ENCODE measurements at places on chromosomes 6 and 20.

DNA sequence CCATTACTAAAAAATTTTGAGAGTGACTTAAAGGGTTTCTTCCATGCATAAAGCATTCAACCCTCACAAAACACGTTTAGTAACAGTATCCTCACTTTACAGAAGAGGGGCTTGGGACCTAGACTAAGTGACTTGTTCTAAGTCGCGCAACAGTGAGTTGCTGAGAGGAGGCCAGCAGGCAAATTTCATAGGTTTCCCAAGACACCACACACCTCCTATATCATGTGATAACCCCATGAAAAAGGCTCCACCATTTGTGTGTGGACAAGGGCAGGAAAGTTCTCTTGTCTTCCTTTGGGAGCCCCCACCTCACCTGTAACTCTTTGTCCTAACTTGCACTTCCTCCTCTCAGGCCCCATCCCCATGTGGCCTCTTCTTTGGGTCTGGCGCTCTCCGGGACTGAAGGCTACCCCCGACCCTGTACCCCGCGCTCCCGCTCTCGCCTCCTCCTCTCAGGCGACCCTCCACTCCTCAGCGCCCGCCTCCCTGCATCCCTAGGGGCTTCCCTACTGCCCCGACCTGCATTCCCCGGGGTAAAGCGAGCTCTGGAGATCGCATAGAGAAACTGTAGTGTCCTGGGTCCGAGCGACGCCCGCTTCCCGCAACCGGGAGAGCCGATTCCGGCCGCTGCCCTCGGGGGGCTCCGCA is 392 bp downstream of the PSMB8 start:
- DNase-seq: no peak

- no peak for DNase-seq
Measured at GRCh38 chr6:40419377-40419776, 167.8 kb downstream of the LRFN2 start.

DNA sequence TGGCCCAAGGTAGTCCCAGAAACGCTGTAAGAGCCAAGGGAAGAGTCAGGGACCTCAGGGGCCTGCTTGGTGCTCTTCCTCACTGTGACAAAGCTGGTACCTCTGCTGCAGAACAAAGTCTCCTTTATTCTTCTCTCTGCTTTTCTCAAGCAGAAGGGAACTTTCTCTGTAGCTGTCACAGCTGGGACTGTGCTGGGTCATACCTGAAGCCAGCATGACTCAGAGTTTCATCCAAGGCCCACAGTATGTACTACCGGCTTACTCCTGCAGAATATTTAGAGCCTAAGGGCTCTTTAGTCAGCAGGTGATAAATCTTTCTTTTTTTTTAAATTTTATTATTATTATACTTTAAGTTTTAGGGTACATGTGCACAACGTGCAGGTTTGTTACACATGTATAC is 183.2 kb downstream of the TINAG start:
- no peak for DNase-seq

DNA sequence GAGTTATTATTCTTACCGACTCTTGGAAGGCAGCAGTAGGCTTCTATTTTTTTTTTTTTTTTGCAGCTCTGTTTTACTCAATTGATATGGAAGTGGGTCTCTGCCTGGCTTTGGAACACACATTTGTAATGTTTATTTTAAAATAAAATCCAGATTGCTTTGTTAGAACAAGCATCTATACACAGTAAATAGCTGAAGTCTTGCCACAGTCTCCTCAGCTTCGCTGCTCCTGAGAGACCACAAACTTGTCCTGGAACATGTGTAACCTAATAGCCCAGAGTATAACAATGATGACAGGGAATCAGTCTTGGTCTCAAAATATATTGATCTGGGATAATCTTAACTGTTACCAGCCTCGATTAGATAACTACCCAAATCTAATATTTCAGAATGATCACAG is 299.8 kb upstream of the NOX3 start:
- DNase-seq: no peak

DNA sequence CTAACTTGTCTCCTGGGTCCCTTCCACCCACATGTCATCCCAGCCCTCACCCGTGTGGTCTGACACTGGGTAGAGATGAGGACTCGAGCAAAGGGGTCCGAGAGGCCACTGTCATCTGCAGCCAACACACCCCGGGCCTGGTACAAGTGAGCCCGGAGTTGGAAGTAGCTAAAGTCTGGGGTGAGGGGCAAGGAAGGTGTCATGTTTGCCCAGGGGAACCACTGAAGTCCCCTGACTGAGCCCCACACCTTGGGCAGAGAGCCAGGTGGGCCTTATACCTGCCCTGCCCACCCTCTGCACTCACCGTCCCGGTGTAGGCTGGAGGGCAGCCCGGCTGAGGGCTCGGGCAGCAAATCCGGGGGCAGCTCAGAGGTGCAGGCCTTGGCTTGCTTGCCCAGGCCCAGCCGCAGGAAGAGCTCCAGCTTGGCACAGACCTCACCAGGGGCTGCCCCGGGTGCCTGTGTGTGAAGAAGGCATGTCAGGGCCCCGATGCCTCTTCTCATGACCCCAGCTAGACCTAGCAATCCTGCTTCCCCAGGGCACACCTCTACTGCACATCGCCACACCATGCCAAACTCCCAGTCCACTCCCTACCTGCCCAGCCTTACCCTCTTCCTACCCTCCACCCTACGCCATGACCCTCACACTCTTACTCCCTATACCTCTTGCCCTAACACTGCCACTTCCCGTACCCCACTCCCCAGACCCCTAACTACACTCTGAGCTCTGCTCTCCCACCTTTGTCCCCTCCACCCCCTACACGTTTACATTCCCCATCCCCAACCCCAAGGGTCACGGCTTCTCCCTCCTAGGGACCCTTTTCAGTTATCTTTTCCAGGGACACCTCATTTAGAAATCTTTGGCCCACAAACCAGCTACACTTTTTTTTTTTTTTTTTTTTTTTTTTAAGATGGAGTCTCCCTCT is 31.7 kb upstream of the SPAG4 start:
- no peak for DNase-seq

DNA sequence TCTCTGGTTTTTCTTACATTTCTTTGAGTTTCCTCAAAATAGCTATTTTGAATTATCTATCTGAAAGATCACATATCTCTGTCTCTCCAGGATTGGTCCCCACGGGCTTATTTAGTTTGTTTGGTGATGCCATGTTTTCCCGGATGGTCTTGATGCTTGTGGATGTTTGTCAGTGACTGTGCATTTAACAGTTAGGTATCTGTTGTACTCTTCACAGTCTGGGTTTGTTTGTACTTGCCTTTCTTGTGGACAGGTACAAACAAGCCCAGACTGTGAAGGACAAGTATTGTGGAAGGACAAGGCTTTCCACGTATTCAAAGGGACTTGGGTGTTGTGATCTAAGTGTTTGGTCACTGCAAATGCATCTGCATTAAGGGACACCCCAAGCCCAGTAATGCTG is 49.9 kb upstream of the TOP1 start:
- DNase-seq: no peak

DNA sequence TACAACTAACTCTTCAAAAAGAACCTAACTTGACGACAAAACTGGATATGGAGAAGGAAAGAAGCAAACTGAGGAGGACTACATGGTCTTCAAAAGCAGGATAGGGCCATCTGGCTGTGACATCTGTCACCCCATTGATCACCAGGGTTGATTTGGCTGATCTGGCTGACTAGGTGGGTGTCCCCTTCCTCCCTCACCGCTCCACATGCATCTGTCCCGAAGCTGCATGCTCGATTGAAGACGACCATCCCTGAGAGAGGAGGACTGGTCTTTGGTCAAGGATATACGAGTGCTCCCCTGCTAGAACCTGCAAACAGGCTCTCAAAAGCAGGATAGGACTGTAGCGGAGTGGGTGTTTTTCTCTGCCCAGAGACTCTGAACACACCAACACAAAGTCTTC is 21.7 kb downstream of the CPNE1 start:
- DNase-seq: no peak

DNA sequence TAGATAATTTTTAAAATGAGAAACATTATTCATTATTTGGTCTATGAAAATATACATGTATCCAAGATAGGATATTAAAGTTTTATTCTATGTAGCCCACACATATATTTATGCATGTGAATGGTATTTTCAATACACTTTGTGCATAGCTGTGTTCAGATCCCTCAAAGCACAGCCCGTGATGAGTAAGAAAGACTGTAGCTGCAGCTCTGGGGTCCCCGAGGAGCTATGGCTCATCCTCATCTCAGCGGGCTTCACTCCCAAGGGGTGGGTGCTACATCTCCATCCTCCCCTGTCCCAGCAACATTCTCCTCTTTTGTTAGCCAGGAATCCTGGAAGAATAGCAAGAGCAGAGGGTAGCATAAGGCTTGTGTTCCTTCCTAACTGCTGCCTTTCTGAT is 130.8 kb downstream of the SAMD5 start:
- DNase-seq: no peak

DNA sequence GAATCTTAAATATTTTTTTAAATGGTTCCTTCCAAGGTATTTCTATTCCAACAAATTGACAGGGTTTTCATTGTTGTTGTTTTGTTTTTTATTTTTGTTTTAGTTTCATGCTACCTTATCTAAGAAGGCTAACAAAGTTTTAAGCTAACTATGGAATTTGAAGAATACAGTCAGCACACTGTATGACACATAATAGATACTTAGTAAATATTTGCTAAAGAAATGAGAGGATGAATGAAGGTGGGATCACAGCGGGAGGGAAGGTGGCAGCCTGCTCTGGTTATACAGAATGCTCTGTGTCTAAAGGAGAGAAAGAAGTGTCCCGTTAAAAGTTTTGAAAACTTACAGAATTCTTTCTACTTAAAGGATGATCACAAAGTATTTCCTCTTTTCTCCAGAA is 43.7 kb upstream of the DST start:
- no peak for DNase-seq

All from hepatic stellate cell (primary cell).